Omental fat pad (tissue), 4 donors: ENCODE measurements at places on chromosomes 3 and 15.

DNA sequence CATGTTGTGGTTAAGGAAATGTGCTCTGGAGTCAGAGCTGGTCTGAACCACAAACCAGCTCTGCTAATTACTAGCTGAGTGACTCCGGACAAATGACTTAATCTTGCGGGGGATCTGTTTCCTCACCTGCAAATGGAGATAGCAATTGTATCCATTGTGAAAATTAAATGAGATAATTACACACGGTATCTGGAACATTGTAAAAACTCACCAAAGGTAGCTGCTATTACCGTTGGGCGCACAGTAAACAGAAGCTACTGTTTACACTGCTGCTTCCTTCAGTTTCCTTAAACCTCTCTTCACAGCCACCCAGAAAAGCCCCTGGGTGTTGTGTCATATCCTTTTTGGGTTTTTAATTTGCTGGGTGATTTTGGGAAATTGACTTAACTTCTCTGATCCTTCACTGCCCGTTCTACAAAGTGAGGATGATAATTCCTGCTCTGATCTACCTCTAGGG is 107.8 kb downstream of the MEGF11 start:
- DNase-seq, result no peak

DNA sequence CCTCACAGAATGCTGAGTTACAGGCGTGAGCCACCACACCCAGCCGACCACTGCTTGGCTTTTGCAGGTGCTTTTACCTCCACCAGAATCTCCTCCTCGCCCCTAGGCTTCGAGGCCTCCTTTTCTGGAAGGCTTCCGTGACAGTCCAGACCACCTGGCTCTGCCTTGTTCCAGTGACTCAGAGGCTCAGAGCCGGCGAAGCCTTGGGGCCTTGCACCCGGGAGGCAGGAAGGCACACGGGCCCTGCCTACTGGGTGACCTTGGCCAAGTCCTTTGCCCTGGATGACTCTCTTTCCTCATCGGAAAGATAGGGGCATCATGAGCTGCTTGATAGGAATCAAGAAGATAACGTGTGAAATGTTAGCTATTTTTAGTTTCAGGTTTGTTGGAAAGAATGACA is 31.3 kb upstream of the FURIN start:
- no peak for DNase-seq

DNA sequence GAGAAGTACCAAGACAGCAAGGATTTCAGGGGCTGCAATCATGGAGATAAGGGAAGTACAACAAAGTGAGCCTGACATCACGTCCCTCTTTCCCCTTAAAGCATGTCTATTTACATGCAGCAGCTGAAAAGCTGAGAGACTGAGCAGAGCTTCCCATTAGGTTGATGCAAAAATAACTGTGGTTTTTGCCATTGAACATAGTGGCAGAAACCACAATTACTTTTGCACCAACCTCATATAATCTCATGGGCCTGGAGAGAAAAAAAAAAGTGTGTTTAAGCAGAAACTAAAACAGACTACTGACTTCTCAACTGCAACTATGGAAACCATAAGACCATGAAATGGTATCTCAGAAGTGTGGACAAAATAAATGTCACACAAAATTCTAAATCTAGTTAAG is 48.3 kb downstream of the CCDC12 start:
- DNase-seq, result no peak

GRCh38 chr3:72567474-72567873 is 280.8 kb downstream of the SHQ1 start:
- DNase-seq, result no peak

DNA sequence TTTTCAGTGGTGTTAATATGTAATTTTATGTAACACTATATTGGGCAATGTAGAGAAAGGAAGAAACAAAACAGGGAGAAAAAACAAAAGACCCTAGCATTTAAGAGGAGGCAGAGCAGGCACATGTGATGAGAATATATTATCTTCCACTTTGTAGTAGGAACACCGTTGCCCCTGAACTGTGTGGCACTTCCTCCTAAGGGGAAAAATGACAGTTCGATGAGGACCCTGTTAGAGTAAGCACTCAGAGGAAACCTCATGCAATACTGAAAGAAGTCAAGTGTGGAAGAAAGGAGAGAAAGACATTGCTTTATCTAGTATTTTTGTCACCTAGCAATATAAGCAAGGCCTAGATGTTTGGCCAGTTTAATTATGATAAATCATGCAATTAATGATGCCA is 32.2 kb downstream of the ARPP21 start:
- DNase-seq, result no peak

DNA sequence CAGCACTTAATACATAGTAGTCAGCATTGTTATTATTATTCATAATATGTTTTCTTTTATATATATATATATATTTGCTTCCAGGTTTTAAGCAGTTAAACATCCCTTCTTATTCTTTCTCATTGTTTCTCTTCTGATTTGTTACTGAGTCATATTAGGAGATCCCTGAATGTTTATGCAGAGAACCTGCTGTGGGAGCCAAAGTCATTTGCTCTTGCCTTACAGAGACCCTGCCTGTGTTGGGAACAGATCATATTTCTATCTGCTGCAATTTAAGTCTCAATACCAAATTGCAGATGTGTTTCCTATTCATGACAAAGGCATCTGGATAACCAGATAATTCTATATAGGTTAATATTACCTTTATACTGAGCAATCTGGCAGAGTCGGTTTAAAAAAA is 323.0 kb upstream of the UMPS start:
- DNase-seq, result no peak

- no peak for DNase-seq
These were observed 37.3 kb downstream of the BSN start for GRCh38 chr3:49591615-49592014.

- no peak for DNase-seq
These were observed 3.3 kb upstream of the VILL start for GRCh38 chr3:37987315-37987697.

GRCh38 chr3:102069211-102069662 is 219.9 kb downstream of the NFKBIZ start:
- no peak for DNase-seq

DNA sequence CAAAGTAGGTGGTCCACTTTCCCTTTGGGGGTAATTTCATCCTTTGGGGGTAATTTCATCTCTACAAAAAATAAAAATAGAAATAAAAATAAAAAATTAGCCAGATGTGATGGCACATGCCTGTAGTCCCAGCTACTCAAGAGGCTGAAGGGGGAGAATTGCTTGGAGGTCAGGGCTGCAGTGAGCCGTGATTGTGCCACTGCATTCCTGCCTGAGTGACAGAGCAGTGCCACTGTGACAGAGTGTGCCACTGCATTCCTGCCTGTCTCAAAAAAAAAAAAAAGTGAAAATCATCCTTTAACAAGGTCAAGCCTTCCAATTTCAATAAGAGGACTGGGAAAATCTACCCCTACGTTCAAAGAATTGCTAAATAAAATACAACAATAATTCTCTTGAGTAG is 22.8 kb downstream of the SERP1 start:
- DNase-seq, result no peak

- no peak for DNase-seq
These were observed 119.7 kb downstream of the SST start for GRCh38 chr3:187550446-187550845.

GRCh38 chr3:178456621-178457285 is 79.5 kb upstream of the KCNMB2 start:
- DNase-seq, result no peak

- no peak for DNase-seq
These were observed 49.4 kb upstream of the ACVR2B start for GRCh38 chr3:38404286-38404685.

GRCh38 chr15:83365370-83365938 is 81.0 kb upstream of the BNC1 start:
- peak; percentile 38 for DNase-seq

DNA sequence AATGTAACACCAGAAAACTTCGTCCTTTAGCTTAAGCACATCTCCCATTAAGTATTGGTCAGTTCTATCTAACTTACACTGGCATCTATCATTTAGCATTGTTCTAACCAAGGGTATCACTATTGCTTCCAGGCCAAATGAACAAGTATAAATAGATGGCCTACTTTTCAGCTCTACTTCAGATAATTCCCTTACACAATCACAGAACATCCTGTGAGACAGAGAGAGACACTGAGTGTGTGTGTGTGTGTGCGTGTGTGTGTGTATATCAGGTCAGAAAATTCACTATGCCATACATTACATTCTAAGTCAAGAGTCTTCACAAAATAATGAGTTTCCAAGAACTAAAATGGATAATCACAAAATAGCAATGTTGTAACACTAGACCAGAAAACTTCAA is 39.1 kb downstream of the SCAPER start:
- no peak for DNase-seq

- DNase-seq, result no peak
These were observed 68.4 kb downstream of the PPCDC start for GRCh38 chr15:75091814-75092213.

GRCh38 chr3:46089237-46090011 is 62.1 kb upstream of the XCR1 start:
- DNase-seq, result peak; percentile 86

DNA sequence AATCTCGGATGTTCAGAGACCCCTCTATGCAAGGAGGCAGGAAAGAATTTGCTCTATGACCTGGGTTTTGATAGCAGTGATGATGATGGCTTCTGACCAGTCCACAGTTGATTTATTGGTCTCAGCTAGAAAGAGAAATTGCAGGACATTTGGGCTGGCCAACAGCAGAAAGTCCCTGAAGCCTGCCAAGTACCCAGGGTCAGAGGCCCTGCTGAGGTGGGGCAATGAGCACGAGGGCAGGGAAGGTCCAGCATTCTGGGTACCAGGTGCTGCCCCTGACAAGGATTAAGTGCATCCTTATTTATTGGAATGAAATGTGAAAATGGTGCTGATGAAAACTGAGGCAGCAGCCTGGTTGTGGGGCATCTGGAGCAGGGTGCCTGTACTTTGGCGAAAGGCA is 19.8 kb downstream of the C3orf62 start:
- no peak for DNase-seq

GRCh38 chr3:46948830-46949671 is 27.5 kb downstream of the CCDC12 start:
- DNase-seq, result no peak

DNA sequence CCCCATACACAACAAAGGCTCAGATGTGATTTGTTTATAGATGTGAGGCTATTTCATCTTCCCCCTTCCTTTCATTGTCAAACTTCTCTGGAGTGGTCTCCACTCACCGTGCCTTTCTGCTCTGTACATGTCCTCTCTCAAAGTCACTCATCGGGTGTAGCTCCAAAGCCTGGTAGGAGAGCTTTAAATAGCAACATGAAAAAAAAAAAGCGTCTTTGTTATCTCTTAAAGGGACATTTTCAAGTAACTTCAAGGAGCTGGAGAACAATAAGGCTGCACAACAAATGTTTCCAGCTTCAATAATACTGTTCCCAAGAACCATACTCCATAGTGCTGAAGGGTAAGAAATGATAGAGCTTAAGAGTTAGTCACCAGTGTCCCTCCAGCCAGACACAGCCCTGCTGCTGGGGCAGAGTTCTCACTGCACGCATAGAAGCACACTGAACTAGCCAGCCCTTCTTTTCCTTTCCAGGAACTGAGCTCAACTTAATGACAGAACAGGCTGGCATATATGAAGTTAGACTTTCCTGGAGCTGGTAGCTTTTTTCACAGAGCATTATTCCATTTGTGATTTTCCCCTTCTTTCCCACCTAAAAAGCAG is 8.1 kb downstream of the FBXO40 start:
- DNase-seq, result no peak

DNA sequence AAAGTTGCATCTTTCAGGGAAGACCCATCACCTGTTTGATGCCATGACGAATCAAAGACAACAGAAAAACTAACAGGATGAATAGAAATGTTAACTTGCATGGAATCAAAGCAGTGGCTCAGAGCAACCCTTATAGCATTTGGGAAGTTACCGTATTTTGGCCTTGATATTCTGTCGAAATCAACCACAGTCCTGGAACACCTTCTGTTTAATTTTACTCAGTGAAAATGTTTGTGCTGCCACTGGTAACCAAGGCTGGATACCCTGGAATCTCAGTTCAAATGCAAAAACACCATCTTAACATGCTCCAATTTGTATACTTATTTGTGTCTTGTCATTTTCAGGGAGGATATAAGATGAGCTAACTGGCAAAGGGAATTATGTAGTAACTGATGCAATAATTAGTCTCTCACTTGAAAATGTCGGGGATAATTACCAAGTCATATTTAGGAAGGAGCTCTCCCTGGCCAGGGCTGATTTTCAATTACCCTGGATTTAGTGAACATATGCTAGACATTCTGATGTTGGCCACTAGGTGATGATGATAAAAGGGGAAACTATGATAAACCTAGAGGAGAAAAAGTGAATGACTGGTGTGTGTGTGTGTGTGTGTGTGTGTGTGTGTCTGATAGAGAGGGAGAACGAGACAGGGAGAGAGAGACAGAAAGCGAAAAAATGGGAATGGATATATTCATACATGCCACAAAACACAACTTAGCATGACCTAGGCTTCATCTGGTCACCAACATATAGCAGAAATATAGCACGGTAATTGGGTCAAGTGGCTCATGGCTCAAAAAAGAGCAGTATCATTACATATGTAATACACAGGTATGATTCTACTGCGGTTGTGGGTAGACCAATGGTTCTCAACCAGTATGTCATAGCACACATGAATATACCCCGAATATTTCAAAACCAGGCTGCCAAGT is 19.0 kb upstream of the PRICKLE2 start:
- no peak for DNase-seq

GRCh38 chr3:37700466-37701248 is 161.0 kb upstream of the CTDSPL start:
- DNase-seq, result no peak

DNA sequence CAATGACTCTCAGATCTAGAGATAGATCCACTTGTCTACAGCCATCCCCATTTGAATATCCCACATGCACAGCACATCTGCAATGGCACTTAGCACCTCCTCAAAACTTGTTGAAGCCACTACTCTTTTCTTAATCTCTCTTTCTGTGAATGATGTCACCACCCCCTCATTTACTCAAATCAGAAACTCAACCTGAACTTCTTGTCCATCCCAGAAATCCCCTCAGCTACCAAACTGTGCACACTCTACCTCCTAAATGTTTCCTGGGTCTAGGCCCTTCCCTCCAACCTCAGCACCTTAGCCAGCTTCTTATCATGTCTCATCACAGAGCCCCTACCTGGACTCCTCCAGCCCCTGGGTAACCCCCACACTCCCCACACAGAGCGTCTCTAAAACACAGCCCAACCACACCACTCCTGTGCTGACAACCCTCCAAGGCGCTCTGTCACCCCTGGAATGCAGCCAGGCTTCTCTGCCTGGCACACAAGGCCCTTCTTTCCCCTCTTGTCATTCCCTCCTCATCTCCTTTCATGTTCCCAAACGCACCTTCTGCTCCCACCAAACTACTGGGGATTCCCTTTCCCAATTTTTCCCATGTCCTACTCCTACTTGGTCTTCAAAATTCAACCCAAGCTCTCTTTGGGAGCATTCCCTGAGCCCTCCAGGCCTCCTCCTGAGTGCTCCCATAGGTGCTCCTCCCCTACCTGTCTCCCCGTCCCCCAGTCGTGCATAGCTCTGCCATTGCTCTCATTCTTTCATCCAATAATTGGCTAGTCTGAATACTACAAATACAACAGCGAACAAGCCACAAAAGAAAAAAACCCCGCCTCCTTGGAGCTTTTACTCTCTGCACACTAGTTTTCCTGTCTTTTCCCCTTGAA is 39.8 kb upstream of the ZBTB38 start:
- DNase-seq, result no peak
